Thymus (tissue), 14 donors: ENCODE measurements at places on chromosomes 6 and 20. TPM values are rescaled to one million over a fixed set of nuclear protein-coding genes. Genes with fewer than 3 reads are reported as not detected.

GSTA2 gene
- total RNA-seq, result 0.14 TPM

C6orf132 gene
- total RNA-seq, result 0.71 TPM

RIPOR2 gene
- total RNA-seq, result 48.4 TPM

FLRT3 gene
- total RNA-seq, result 9.9 TPM

CDH4 gene
- total RNA-seq, result 0.61 TPM

SLC17A1 gene
- total RNA-seq, result not detected
